Daoy (cell line): ENCODE measurements at places on chromosomes 4 and X. TPM values are rescaled to one million over a fixed set of nuclear protein-coding genes. Genes with fewer than 3 reads are reported as not detected.

Gene TAF1
- 17.4 and 34.3 TPM in 2 replicates for total RNA-seq

Gene LDB2
- total RNA-seq = 0.74 and 4.6 TPM in 2 replicates

Gene NHSL2
- 1.4 and 2.3 TPM in 2 replicates for total RNA-seq

Gene FAM47A
- not detected in 2 replicates for total RNA-seq

Gene PRR32
- total RNA-seq = not detected in 2 replicates

DNA sequence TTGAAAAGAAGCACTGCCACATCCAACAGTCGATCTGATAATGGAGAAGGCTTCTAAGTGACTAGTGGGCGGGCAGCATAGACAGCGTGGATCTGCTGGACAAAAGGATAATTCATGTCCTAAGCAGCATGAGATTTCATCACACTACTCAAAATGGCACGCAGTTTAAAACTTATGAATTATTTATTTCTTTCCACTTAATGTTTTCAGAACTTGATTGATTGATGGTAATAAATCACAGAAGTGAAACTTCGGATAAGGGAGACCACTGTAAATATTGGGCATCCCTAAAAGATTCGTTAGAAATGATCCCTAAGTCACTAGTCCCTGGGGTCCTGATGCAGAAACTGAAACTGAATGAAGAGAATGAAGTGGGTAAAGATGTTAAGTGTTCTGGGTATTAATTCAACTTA is 93.0 kb upstream of the ANK2 start:
- no peak for DNase-seq

GRCh38 chrX:41946235-41946634 is 22.9 kb upstream of the CASK start:
- DNase-seq = no peak
